ENCODE measurements at places on chromosomes 6 and 20. TPM values are rescaled to one million over a fixed set of nuclear protein-coding genes. Genes with fewer than 3 reads are reported as not detected.

DNA sequence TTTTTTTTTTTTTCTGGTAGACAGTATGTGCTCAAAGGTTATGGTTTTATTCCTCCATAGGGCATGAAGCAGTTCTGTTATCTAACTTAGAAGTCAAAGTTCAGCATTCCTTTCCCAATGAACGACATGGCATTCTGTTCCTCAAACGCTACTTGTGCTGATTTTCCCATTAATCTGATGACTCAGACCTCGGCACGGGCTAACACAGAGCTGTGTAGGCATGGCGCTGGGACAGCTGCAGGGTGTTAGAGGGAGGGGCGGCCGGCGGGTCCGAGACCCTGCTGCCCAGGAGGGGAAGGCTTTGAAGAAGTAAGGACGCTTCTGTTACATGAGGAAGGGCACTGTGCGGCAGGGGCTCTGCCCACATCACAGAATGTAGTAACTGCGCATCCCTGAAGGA, 93.6 kb upstream of the AGPAT4 start:
- peak; percentile 40 for ATAC-seq

DNA sequence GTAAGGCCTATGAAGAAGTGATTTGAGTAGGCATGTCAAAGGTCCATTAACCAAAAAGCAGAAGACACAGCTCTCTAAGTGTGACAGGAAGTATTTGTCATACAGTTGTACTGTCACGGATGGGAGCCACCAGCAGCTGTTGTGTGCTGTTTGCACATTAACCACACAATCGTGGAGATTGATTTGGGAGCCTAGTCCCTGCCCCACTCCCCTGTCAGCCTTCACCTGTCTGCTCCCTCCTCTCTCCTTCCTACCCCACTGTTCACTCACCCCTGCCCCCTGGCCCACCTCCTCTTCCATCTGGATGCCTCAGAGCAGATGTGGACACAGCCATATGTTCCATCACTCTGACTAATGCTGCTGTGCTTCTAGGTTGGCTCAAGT, 124.7 kb upstream of the SPACA1 start:
- ATAC-seq, result peak; percentile 32

- no peak for ATAC-seq
Measured at GRCh38 chr6:149157126-149157525, 160.4 kb upstream of the TAB2 start.

DOK5 gene
- total RNA-seq, result 24.4 TPM
